ENCODE measurements at places on chromosomes 11 and 22.

DNA sequence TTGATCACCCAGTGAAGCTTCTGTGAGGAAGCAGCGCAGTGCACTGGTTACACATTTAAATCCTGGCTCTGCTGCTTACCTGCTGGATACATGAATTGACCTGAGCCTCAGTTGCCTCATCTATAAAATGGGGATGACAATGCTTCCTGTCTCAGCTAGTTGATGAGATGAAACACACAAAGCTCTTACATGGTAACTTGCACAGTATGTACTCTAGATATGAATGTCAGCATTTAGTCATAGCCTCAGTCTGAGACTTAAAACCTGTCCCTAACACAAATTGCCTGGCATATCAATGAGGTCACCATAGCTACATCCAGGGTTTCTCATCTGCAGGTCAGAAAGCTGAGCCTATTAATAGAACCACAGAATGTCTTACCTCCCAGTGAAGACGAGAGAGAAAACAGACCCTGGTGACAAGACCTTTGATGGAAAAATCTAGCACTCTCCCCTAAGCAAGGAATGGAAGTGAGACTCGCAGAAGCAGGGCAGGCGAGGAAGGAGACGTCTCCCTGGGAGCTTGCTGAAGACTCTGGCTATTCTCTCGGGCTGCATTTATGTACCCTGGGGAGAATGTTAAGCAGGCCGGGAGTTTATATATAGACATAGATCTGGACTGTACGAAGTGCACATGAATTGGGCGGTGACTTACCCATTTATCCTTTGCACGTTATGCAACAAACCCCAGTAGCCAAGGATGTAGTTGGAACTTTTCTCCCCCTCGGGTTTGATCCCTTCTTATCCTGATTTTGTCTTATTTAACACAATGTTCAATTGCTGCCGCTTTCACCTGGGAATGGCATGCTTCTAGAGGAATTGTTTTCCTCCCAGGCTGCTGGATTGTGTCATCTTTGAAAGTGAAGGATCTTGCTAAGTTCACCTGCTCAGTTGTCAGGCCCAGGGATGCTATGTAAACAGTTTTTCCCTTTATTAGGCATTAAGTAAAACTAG lies 18.0 kb downstream of the SDHAF2 start:
- DNase-seq = no peak

DNA sequence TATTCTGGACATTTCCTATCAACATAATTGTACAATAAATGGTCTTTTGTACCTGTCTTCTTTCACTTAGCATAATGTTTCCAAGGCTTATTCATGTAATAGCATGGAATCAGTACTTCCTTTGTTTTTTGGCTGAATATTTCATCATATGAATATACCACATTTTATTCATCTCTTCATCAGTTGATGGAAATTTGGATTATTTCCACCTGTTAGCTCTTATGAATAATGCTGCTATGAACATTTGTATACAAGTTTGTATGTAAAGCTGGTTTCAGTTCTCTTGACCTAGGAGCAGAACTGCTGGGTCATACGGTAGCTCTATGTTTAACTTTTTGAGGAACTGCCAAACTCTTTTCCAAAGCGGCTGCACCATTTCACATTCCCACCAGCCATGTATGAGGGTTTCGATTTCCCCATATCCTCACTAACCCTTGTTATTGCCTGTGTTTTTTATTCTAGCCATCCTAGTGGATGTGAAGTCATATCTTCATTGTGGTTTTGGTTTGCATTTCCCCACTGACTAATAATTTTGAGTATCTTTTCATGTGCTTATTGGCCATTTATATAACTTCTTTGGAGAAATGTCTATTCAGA lies 20.9 kb downstream of the EXT2 start:
- DNase-seq = no peak

DNA sequence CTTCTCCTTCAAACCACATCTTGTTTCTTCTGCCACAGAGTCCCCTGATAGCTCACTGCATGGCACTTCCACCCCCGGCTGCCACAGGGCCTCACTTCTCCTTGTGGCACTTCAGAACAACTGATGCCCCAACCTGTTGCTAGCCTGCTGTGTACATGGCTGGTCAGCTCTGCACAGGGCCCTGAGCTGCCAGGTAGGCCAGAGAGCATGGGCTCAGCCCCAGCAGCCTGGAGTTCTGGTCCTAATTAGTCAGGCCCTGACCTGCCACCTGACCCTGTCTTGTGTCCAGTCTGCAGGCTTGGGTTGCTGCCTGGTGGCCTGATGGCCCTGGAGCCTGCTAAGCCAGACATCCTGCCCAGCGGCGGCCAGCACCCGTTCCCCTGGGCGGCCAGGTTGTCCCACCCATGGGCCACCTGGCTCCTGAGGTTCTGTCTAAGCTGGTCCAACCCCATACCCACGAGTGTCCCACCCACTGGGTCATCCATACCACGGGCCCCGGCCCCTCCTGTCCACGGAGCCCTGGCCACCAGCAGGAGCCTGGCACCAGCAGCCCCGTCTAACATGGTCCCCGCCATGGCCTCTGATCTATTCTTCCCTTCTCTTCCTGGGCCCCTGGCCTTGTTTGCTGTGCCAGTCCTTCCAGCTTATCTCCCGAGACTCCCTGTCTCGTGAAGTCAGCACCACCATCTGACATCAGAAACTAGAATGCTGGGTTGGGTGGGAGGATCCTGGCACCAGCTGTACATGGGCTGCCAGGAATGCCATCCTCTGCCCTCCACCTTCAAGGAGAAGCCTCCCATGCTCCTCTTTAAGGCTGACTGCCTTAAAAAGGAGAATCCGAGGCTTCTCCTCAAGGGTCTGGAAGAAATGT lies 3.1 kb upstream of the CERK start:
- DNase-seq = no peak

DNA sequence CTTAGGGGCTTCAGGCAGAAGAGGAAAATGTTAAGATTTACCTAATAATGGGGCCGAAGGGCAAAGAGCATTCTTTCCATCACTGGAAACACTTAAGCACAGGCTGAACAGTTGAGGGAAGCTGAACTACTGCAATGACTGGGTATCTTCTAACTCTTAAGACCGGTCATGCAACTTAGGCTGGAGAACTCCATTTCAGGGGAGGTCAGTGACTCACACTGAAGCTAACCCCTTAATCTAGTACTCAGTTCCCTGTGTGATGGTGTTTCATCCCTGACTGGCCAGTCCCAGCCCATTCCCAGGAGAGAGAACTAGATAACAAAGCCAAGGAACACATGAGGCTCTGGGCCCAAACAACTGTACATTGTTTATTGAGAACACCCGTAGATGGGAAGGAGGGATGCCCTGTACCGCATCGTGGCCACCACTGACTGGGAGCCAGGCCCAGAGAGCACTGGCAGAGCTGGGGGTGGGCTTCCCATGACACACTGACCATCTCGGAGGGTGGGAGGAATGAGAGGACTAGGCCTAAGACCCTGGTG lies 10.5 kb downstream of the RPL27A start:
- no peak for DNase-seq

DNA sequence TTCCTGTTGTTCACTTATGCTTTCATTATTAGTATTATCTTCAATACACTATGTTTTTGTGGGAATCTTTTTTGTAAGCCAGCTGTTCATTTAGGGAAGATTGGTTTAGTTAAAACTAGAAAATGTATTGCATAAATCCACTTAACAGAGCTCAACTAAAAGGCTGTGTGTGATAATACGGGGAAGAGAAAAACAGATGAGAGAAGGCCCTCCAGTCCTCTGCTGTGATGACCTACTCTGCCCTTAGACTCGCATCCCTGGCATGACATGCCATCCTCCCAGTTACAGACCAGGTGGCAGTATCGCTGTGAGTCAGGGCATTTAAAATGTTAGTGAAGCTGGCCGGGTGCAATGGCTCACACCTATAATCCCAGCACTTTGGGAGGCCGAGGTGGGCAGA lies 173.4 kb upstream of the TTC12 start:
- DNase-seq = no peak

DNA sequence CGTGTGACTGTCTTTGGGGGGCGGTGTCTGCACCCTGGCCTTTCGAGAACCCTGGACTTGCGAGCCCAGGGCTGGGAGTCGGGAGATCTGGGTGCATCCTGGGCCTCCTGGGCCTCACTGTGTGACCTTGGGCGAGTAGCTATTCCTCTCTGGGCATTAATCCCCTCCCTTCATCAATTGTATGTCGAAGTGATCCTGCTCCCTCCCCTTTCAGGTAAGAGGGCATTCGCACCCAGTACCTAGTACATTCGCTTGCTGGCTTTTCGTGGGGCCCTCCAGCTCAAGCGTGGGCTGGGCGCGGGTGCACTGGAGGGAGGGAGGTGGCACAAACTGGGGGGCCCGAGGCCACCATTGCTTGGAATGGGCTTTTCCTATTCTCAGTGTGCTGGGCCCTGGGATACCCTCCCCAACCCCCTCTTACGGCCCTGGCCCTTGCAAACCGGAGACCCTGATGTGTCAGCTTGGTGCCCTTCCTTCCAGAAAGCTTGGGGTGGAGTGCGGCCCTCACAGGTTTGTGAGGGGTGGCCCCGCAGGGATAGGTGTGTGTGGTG lies 530 bp downstream of the USP35 start:
- DNase-seq = no peak

- DNase-seq = no peak
Observed at GRCh38 chr11:75154646-75155569, 4.0 kb downstream of the SLCO2B1 start.

DNA sequence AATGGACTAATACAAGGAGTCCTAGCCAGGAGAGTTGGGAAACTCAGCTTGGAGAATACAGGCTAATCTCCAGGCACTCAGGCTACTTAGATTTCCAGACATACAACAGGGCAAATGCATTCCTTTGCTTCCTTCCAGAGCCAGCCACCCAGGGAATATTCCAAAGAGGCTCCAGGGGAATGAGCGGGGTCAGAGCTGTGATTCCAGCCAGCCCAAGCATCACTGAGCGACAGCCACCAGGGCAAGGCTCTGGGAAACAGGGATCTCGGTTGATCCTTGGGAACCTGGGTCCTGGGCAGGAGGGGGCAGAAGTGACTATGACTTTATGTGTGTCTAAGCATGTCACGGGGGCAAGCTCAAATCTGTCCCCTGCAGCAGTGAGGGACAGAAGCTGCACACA lies 112.3 kb upstream of the LMO1 start:
- DNase-seq = no peak

GRCh38 chr22:26430600-26430999 lies 1.5 kb downstream of the ASPHD2 start:
- DNase-seq = no peak

GRCh38 chr11:134579724-134580609 lies 167.9 kb upstream of the B3GAT1 start:
- no peak for DNase-seq

DNA sequence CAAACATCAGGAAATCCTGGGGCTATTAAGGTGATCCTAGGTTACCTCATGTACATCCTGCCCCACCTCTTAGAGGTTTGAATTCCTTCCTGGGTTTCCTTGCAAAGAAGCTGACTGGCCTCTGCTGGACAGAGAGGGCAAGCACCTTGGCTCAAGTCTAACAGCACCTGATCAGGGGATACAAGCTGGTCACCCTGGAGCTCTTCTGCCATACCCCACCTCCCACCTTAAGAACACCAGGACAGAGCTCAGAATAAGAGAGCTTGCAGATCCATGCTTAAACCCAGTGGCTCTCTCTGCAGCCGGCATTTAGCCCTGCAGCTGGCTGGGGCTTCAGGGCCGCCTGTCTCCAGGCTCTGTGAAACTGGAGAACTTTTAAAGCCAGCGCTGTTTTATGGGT lies 386.6 kb upstream of the NARS2 start:
- DNase-seq = no peak

GRCh38 chr22:26448941-26449340 lies 19.9 kb downstream of the ASPHD2 start:
- no peak for DNase-seq

- DNase-seq = no peak
Observed at GRCh38 chr22:29224859-29225410, 19.2 kb downstream of the EMID1 start.

- no peak for DNase-seq
Observed at GRCh38 chr11:71197096-71197495, 55.3 kb downstream of the SHANK2 start.

DNA sequence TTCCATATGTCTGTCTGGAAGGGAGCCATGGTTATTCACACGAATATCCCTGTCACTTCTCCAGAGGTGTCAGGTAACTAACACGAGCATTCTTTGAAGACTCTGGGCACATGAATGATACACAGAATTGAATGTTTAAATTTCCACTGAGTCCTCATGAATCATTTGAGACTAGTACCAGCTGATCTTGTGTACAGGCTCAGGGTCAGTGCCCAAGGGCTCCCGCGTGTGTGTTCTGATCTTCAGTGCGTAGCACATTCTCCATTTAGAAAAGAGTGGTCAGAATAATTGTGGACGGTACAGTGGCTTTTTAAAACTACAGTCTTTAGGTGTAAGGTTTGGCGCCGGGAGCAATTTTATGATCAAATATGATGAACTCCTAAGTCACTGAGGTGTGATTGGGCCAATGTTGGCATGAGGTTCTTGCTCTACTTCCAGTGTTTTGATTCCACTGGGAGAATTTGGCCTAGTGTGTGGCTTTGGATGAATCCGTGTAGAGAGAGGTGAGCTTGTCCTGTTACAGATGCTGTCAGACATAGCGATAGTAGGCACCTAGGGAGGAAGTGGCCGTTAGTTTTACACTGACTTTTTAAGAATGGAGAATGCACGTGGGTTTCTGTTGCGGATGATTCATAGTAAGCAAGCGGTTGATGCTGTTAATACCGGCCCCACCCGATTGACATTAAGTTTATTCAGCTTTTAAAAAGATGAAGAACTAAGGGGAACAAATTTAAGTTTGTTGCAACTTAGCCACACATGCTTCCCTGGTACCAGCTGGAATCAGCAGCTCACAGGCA lies 22.2 kb downstream of the NUP50 start:
- no peak for DNase-seq

DNA sequence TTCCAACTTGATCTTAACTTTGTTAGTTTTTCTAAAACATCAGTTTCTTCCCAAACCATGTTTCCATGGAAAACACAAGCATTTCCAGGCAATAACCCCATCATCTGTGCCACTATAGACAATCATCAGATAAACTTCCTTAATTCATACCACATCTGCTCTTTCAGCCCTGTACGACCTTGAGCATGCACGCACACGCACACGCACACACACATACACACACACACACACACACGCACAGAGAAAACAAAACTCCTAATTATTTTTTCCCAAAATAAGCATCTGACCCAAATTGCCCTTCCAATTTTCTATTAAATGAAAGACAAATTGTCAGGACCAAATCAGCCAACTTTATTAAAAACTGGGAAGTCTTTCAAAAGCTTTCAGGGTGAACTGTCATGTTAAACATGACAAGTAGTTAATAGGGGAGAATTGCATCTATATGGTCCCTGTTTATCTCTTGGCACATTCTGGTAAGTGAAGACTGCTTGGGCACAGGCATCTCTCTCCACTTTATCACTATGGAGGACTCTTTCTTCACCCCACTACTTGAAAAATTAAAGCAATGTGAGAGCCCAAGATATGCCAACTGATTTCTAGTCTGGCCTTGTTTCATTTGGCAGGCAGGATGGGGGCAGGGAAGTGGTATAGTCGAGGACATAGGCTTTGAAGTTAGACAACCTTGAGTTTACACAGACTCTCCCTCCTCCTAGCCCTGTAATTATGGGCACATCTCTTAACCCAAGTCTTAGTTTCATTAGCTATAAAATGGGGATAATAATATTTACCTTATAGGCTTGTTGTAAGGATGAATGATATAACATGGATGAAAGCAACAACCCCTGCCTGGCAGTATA lies 15.1 kb downstream of the ADM start:
- DNase-seq = no peak

Data from NCI-H524 treated with DMSO at 0.1 percent for 48 hours (cell line).